ENCODE measurements at places on chromosomes 12 and 14. TPM values are rescaled to one million over a fixed set of nuclear protein-coding genes. Genes with fewer than 3 reads are reported as not detected.

RAD51AP1 gene
- 12.6 TPM for polyA plus RNA-seq

BAG5 gene
- 20.5 TPM for polyA plus RNA-seq

DNA sequence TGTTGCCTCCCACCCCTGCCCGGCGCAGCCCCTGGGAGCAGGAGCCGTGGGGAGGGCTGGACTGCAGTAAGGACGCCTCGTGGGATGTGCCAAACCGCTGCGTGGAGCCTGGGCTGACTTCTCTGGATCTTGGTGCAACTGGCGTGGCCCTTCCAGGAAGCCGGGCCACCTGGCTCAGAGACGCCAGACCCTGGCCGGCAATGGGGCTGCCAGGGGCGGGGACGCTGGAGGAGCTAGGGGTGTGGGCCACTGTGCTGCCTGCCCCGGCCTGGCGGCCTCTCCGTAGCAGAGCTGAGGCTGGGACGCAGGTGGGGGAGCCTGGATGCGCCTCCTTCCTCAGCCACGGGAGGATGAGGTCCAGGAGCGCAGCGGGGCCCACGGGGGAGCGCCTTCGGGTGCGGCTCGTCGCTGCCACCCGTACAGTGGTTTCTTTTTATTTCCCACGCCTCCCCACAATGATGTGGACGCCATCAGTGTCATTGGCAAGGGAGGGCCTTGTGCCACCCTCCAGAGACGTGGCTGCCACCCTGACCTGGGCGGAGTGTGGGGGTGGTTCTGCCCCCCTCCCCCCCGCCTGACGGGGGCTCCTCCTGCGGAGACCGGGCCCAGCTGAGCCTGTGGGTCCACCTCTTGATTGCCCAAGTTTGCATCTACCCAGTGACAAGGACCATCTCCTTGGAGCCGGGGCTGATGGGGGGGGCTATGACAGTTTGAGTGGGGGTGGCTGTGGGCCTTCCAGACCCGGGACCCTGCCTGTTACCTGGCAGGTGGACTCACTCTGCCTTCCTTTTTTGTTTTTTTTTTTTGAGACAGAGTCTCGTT, 11.3 kb downstream of the DDX51 start:
- H3K27ac ChIP-seq: no peak overlapping the region
- peaks cover 6% of the 10 kb centered on the region for H3K4me1 ChIP-seq
- H3K4me3 ChIP-seq: no peak overlapping the region
- no peak for DNase-seq

- peaks cover 44% of the 10 kb centered on the region for H3K4me1 ChIP-seq
- H3K4me3 ChIP-seq: no peak overlapping the region
- DNase-seq: no peak
- no peaks in the 10 kb centered on the region for H3K36me3 ChIP-seq
These were observed 24.4 kb downstream of the IRF2BPL start for GRCh38 chr14:77003960-77004710.

- no peak for DNase-seq
- no peak overlapping the region for H3K4me3 ChIP-seq
- no peaks in the 10 kb centered on the region for H3K27me3 ChIP-seq
- no peaks in the 10 kb centered on the region for H3K4me1 ChIP-seq
- H3K27ac ChIP-seq: no peak overlapping the region
- no peaks in the 10 kb centered on the region for H3K36me3 ChIP-seq
These were observed 77.7 kb downstream of the NTS start for GRCh38 chr12:85951823-85952222.
